Fibroblast of lung (primary cell): ENCODE measurements at places on chromosomes 7 and 10.

GRCh38 chr7:27239387-27240014 lies 3.1 kb upstream of the EVX1 start:
- no peaks in the 10 kb centered on the region for H3K4me1 ChIP-seq
- no peak for DNase-seq
- H3K36me3 ChIP-seq: no peaks in the 10 kb centered on the region

DNA sequence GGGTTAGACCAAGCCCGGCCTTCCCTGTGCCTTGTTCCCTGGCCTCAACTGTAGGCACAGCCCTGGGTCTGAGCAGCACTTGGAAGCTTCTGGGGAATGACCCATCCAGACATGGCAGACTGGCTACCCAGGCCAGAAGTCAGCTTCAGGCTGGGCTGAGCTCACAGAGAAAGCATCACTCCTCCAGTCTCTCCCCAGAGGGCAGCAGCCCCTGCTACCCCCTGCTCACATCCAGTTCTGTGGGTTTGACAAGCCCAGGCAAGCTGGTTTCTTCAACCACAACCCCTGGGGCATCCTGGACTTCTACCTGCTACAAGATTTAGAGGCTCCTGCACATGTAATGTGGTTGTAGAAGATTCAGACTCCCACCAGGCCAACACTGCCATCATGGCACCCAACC lies 9.0 kb downstream of the C10orf71 start:
- no peak overlapping the region for H3K27ac ChIP-seq
- H3K36me3 ChIP-seq: no peaks in the 10 kb centered on the region
- H3K4me3 ChIP-seq: no peak overlapping the region
- DNase-seq: no peak
- no peaks in the 10 kb centered on the region for H3K27me3 ChIP-seq
- no peaks in the 10 kb centered on the region for H3K4me1 ChIP-seq

DNA sequence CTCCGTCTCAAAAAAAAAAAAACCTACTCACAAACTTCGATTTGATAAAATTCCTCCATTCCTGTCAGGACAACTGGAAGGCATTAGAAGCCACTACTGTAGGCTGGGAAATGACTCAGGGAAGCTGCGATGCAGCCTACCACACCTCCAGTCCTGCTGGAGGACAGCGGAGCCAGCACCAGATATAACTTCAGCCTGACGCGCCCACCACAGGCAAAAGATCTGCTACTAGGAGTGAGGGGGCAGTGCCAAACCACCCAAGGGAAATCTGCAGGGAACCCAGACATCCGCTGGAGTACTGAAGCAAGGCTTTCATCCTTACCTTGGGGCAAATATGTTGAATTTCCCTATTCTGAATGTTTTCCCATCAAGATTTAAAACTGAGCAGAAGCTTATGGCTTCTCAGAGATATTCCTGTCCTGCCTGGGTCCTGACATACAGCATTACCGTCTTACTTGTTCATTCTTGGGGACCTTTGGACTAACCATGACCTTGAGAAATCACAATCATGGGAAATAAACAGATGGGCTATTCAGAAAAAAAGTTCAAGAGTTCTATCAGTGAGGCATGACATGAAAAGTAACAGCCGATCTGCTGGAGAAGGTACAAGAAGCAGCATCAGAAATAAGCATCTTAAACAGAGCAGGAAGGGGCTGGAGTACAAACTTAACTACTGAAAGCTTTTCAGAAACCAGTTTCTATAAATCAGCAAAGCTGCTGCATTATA lies 20.4 kb downstream of the BCCIP start:
- H3K4me1 ChIP-seq: no peaks in the 10 kb centered on the region
- H3K27ac ChIP-seq: no peak overlapping the region
- peaks cover 6% of the 10 kb centered on the region for H3K36me3 ChIP-seq

GRCh38 chr7:91357379-91357778 lies 93.1 kb downstream of the FZD1 start:
- H3K36me3 ChIP-seq: no peaks in the 10 kb centered on the region
- H3K27me3 ChIP-seq: no peaks in the 10 kb centered on the region
- no peak overlapping the region for H3K27ac ChIP-seq
- H3K4me3 ChIP-seq: no peak overlapping the region
- H3K4me1 ChIP-seq: no peaks in the 10 kb centered on the region
- no peak for DNase-seq

GRCh38 chr7:75965617-75966016 lies 28.8 kb downstream of the TMEM120A start:
- no peak for DNase-seq
- no peak overlapping the region for H3K4me3 ChIP-seq
- H3K36me3 ChIP-seq: peaks cover 7% of the 10 kb centered on the region

DNA sequence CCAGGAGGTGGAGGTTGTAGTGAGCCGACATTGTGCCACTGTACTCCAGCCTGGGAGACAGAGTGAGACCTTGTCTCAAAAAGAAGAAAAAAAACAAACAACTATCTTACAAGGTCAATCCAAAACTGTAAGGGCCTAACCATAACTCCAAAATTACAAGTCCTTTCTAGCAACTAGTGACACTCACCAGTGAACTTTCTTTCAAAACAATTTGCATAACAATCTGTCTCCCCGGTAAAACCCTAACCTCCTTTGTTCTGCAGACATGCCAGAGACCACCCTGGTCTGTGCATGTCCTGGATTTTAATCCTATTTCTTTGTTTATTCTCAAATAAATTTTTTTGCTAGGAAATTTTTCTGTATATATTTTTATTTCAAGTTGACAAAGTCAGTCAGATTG lies 68.1 kb downstream of the EXOC6 start:
- no peaks in the 10 kb centered on the region for H3K36me3 ChIP-seq
- no peaks in the 10 kb centered on the region for H3K27me3 ChIP-seq
- no peaks in the 10 kb centered on the region for H3K4me1 ChIP-seq
- no peak overlapping the region for H3K27ac ChIP-seq

DNA sequence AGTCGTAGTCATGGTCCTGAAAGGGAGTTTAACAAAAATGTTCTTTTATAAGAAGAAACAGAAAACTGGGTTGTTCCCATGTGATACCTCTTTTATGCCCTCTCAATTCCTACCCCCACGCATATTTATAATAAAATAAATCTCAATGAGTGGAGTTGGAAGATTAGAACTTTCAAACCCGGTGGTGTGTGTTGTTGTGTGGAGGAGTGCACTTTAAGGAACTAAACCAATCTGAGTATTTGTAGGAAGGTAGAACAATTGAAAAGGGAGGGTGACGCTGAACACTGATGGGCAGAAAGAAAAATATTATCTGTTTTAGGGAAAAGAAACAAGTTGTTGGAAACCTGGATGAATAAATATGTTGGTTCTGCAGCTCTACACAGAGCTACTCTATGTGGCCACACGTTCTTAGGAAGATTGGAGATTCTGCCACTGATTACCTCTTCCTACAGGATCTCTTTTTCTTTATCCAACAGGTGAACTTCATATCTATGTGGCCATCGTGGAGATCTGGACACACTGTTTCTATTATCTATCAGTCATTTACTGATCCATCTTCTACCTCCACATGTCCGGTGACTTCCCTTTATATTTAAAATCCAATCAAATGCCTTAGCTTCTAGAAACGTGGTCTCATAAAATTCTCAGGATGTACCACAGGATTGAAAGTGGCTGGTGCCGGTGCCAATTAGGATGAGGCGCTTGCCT lies 13.1 kb upstream of the GATA3 start:
- no peak overlapping the region for H3K4me3 ChIP-seq
- DNase-seq: no peak
- peaks cover 89% of the 10 kb centered on the region for H3K27me3 ChIP-seq
- H3K36me3 ChIP-seq: no peaks in the 10 kb centered on the region
- no peak overlapping the region for H3K27ac ChIP-seq
